ENCODE measurements at places on chromosomes 1 and 21.

- DNase-seq, result no peak
These were observed 2.7 kb downstream of the SPATA21 start for GRCh38 chr1:16434501-16434900.

- no peak for DNase-seq
These were observed 7.6 kb upstream of the C1orf21 start for GRCh38 chr1:184379111-184379752.

DNA sequence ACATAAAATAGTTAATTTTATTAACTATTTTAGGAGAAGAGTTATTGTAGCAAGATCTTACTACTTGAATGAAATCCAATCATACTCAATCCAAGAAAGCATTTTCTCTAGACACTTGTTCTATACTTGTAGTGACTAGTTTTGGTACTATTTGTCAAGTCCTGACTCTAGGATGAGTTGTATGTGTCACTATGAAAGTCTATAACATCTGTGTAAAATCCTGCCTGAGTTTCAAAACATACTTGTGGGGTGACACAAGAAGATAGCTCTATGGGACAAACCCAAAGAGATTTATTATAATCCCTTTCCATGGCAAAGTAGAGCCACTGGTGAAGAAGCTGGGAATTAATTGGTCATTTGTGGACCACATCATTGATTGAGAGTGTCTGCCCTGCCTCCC, 1042.2 kb upstream of the ADGRL4 start:
- no peak for DNase-seq

- DNase-seq, result no peak
These were observed 41.9 kb downstream of the ASTN1 start for GRCh38 chr1:177122461-177123251.

DNA sequence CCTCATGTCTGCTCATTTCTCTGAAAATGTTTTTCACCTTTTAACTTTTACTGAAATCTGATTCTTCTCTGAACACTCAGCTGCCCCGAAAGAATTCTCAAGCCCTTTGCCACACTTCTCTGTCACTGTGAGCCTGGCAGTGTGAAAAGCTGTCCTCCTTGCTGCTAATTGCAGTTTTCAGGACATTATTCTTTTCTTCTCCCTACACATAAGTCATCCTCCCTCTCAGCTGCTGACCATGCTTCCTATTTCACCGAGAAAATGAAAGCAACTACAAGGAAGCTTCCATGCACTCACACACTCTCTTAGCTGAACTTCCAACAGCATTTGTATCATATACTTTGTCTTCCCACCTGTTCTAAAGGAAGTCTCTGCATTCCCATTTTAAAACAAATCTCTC, 15.8 kb downstream of the OLFM3 start:
- DNase-seq, result no peak

DNA sequence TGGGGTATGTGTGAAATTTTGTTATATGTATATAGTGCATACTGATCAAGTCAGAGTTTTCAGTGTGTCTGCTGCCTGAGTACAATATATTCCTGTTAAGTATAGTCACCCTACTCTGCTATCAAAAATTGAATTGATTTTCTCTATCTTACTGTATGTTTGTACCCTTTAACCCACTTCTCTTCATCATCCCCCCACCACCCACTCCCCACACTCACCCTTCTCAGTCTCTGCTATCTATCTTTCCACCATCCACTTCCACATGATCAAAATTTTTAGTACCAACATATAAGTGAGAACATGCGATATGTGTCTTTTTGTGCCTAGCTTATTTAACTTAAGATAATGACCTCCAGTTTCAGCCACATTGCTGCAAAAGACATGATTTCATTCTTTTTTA, 4.2 kb downstream of the LY9 start:
- DNase-seq, result no peak

DNA sequence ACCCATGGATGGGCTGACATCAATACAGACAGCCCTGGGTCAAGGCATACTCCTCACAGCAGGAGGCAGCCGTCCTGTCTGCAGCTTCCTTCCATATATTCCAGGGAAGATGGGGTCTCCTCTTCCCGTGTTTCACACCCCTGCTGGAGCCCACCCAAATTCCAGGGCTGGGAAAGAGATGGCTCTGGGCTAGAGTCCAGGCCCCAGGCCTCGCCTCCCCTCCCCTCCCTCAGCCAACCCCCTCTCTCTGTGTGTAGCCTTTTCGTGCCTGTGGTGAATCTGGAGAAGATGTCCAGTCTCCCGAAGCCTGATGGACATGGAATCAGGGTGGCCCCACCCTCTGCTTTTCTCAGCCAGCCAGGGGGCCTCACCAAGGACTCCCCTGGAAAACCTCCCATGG, 3.6 kb downstream of the ATXN7L2 start:
- no peak for DNase-seq

DNA sequence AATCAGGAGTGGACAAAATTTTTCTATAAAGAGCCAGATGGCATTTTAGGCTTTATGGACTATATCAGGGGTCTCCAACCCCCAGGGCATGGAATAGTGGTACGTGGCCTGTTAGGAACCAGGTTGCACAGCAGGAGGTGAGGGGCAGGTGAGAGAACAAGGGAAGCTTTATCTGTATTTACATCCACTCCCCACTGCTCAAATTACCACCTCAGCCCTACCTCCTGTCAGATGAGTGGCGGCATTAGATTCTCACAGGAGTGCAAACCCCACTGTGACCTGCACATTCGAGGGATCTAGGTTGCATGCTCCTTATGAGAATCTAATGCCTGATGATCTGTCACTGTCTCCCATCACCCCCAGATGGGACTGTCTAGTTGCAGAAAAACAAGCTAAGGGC, 13.9 kb downstream of the PHTF1 start:
- no peak for DNase-seq

DNA sequence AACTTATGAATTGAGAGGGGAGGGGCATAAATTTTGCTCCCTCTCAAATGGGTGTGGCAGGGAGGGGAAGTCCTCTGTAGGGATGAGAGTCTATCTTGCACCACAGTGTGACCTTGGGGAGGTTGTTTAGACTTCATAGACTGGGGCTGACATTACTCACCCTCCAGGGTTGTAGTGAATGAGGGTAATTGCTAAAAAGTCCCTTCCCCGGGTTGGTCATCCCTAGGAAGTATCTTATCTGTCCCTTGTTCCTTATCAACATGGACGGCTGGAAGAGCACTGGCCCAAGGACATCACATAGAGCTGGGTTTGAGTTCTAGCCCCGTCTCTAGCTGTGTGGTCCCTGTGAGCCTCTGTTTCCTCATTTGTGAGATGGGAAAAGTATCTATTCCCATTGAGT, 52.4 kb upstream of the SLC2A1 start:
- no peak for DNase-seq

- DNase-seq, result no peak
These were observed 18.7 kb upstream of the SPOCD1 start for GRCh38 chr1:31834501-31834900.

DNA sequence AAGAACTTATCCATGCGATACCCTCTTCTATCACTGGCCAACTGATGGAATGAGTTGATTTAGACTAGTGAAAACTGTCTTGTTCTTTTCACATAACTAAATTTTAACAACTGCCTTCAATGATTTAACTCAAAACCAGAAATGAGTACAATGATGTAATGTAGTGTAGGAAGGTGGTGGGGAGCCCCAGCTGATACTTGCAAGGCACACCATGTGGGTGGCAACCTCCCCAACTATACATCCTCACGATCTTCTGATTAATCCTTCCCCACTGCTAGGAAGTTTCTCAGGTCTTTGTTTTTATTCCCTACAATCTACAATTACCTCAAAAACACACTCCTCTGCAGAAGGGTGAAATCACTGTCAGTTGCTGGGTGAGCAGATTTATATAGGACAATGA, 100.7 kb downstream of the KCTD3 start:
- no peak for DNase-seq

- no peak for DNase-seq
These were observed 138.1 kb upstream of the KIF26B start for GRCh38 chr1:245016700-245017099.

- no peak for DNase-seq
These were observed 31.7 kb downstream of the ECE1 start for GRCh38 chr1:21258331-21259134.

GRCh38 chr1:43731867-43732531, 24.7 kb downstream of the ST3GAL3 start:
- no peak for DNase-seq

- no peak for DNase-seq
These were observed 46.4 kb upstream of the CACHD1 start for GRCh38 chr1:64423526-64423925.

Data from stimulated activated CD4-positive, alpha-beta T cell treated with anti-CD3 and anti-CD28 coated beads, Interleukin-1b, Interleukin-23, amount 100 ng/mL, for 1 hour (primary cell).